COLO829 (cell line): ENCODE measurements at places on chromosomes 6 and 20.

DNA sequence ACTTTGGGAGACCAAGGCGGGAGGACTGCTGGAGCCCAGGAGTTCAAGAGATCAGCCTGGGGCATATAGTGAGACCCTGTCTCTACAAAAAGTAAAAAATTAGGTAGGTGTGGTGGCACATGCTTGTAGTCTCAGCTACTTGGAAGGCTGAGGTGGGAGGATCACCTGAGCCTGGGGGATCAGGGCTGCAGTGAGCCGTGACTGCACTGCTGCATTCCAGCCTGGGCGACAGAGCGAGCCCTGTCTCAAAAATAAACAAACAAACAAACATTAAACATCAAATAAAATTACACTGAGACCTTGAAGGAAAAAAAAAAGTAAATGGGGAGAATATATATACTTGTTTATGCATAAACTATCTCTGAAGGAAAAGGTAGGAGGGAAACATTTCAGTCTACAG, 387.8 kb downstream of the ZFAND3 start:
- DNase-seq, result no peak

DNA sequence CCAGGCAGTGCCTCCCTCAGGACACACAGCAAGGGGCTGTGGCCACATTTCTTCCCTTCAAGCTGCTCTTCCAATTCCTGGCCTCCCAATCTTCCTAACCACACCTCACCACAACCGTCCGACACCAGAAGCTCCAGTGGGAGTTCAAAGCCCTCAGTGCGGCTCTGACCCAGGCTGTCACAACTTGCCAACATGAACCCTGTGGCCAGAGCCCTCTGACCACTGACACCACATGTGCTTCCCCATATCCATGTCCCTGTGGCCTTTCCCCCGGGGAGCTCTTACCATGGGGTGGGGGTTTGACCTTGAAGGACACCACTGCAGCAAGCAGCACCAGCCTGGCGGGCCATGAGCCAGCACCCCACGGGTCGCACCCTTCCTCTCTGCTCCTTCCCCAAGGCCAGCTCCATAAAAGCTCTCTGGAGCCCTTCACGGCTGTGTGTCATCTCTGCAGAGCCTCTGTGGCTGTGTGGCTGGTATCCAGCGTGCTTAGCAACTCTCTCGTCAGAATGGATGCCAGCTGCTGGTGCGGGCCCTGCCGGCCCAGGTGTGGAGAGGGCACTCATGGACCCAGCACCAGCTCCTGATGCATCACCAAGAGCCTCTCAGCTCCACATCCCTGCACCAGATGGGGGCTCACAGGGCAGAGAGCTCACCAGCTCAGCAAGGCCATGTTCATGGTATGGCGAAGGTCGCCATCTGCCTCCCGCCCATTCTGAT, 106.1 kb downstream of the PSMB1 start:
- DNase-seq, result no peak

GRCh38 chr6:111838749-111839484, 34.3 kb downstream of the FYN start:
- no peak for DNase-seq

DNA sequence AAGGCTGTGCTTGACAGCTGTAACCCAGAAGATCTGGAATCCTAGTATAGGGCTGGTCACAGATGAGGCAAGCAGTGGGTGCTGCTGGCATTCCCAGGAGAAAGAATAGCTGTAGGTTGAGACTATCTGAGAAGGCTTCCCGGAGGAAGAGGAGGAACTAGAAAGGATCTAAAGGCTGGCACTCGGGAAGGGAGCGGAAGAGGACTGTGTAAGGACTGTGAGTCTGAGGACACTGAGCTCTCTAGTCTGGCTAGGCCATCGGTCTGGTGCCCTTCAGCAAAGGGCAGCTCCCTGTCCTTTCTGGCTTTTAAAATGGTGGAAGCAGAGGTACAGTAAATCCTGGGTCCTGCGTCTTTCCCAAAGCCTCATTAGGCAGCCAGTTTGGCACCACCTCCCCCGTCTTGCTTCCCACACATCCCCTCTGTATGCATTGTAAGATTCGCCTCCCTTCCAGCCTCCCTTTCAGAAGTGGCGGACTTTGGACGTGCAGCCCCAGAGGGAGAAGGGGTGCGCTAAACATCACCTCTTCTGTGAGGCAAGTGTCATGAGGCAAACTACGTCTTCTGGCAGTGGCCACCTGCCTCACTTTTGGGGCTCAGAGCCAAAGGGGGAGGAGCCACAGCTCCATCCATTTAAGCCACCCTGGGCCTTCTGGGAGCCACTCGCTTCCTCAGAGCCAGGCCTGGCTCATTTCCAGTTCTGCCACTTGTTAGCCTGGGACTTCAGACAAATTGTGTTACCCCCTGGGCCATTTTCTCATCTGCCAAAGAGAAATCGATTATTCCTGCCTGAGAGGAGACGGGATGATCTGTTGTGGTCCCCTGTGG, 8.6 kb downstream of the SNPH start:
- no peak for DNase-seq

DNA sequence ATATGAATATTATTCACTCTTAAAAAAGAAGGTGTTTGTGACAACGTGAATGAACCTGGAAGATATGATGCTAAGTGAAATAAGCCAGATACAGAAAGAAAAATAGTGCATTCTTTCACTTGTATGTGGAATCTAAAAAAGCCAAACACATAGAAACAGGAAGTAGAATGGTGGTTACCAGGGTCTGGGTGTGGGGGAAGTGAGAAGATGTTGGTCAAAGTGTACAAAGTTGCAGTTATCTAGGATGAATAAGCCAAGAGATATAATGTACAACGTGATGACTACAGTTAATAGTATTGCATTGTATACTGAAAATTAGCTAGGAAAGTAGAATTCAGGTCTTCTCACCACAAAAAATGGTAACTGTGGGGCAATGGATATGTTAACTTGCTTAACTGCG, 151.1 kb upstream of the HCRTR2 start:
- DNase-seq, result no peak

DNA sequence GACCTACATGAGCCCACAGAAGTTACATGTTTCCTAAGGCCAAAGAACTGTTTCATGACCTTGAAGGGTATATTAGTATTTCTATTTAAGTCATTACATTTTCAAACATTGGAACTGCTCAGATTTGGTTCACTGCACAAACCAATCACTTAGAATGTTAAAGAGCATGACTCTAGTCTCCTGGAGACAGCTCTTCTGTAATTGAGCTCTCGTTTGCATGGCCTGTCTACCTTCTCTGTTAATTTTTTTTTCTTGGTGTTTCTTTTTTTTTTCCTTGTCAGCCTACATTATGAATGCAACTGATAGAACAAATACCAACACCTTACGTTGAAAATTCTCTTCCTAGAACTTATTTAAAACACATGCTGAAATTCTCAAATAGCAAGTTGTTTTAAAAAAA, 860.2 kb upstream of the MAP3K7 start:
- DNase-seq, result no peak

GRCh38 chr20:60583741-60584140, 625.5 kb downstream of the CDH26 start:
- peak; percentile 96 for DNase-seq

GRCh38 chr6:154284313-154284853, 72.2 kb downstream of the IPCEF1 start:
- DNase-seq, result no peak

GRCh38 chr20:24948939-24949679, at the start of gene CST7:
CST7 (plus strand) TSS chr20:24949269; CDS start chr20:24949506, 237 bp downstream.
- DNase-seq, result no peak

GRCh38 chr6:22029171-22029570, 267.7 kb downstream of the PRL start:
- no peak for DNase-seq

GRCh38 chr6:41427642-41428335, 92.4 kb downstream of the NCR2 start:
- no peak for DNase-seq

DNA sequence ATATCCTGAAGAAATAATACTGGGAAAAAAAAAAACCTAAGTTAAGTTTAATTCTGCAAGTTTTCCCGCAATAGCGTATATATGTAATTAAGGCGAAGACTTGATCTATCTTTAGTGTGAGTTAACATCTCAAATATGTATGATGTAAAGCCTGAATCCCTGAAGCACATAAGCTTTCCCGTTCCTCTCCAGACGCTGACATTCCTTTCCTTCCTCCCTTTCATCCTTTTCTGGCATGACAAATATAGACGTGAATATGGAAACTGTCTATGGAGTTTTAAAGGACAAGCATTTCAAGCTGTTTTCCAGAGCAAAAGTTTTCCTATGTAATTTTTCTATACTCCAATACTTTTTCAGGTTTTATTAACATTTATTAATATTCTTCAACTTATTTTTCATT, 637.0 kb downstream of the COL12A1 start:
- no peak for DNase-seq

DNA sequence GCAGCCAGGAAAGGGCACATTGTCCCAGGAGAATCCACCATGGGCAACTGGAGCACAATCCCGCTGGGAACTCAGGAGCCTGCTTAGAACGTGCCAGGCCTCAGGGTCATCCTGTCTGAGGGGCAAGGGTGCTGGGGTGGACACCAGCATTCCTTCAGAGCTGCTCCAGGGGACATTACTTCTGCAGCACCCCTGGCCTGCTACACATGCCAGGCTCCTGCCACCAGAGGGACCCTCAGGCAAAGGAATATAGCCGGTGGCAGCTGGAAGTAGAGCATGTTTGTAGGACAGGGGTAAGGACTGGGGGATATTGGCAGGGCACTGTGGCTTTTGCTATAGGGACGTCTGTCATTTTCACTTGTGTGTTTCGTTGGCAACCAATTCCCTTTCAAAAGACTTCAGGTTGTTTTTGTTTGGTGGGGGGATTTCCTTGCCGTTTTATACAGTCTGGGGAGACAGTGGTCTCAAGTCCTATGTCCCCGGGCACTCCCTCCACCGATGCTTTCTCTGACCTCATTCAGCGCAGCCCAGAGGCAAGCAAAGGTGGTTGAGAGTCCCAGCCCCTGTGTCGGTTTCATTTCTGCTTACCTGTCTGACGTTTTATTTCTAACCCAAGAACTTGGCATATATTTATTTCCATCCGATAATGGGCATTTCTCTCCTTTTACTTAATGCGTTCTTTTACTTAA, 130.8 kb downstream of the JPH2 start:
- no peak for DNase-seq

GRCh38 chr6:156406688-156407087, 370.5 kb upstream of the ARID1B start:
- DNase-seq, result no peak

DNA sequence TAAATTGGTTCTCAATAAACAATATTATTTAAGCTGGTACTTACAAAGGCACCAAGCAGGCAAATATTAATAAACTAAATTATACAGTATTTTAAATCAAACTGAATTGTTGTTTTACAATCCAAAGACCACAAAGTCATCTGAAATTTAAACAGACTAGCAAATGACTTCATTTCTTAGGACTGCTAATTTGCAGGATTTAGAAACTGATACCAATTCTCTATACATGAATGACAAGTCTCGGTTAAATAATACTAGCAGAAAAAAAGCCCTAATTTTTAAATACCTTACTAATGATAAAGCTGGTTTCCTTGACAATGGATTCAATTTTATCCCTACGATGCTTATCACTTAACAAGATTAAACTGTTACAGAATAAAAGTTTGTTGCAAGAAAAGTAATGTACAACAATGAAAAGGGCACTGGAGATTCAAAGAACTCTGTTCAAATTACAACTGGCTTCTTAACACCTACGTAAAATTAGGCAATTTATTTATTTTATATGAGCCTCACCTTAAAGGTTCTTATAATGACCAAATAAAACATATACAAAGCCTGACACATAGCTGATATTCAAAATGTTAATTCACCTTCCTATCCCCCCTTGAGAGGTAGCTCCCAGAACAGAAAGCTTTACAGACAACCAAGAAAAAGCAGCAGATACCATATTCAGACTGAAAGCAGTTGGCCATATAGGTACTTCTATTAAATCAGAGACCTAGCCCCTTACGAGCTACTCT, 33.1 kb downstream of the HBS1L start:
- DNase-seq, result no peak

GRCh38 chr6:116323863-116324262, 44.1 kb upstream of the TSPYL1 start:
- DNase-seq, result no peak

- DNase-seq, result no peak
These were observed 173.7 kb upstream of the LRFN2 start for GRCh38 chr6:40760887-40761286.
